H4 (cell line): ENCODE measurements at places on chromosomes 2 and 18. TPM values are rescaled to one million over a fixed set of nuclear protein-coding genes. Genes with fewer than 3 reads are reported as not detected.

GRCh38 chr2:239409976-239410375 lies 9.2 kb upstream of the HDAC4 start:
- no peak for DNase-seq

DNA sequence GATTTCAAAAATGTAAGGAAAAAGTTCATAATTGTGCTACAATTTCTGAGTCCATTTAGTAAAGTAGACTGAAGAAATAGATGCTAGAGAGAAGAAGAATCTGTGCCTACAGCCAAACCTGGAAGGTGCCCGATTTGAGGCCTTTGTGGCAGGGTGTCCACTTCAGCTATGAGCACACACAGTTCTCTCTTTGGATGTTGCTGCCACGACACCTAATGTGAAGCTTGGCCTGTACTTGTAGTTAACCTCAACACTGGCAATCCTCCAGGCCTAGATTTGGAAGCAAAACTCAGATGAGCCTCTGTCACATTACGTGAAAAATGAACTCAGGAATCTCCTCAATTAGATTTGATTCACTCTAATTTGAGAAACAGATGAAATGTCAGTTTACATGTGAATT lies 90.1 kb upstream of the LRP1B start:
- DNase-seq, result peak; percentile 13

- no peak for DNase-seq
Observed at GRCh38 chr2:235951982-235952381, 216.2 kb downstream of the GBX2 start.

- no peak for DNase-seq
Observed at GRCh38 chr2:177726931-177727348, 334.4 kb downstream of the AGPS start.

DNA sequence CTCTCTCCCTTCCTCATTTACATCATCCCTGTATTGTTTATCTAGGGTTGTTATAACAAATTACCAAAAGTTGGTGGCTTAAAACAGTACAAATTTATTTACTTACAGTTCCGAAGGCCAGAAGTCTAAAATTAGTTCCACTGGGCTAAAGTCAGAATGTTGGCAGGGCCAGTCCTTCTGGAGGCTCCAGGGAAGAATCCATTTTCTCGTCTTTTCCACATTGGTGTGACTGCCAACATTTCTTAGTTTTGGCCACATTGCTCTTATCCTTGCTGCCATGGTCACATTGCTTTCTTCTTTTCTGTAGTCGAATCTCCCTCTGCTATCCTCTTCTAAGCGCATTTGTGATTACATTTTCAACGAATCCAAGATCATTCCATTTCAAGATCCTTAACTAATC lies 34.7 kb downstream of the ICOS start:
- no peak for DNase-seq

GRCh38 chr18:9280849-9281248 lies 53.7 kb upstream of the TWSG1 start:
- DNase-seq, result no peak

GRCh38 chr2:9634133-9634532 lies 3.3 kb upstream of the YWHAQ start:
- no peak for DNase-seq

- no peak for DNase-seq
Observed at GRCh38 chr2:220075835-220076234, 448.4 kb downstream of the SLC4A3 start.

GRCh38 chr18:74949611-74950010 lies 259.3 kb downstream of the PTGR3 start:
- no peak for DNase-seq

Gene AKAIN1
- not detected in 2 replicates for total RNA-seq

- no peak for DNase-seq
Observed at GRCh38 chr2:31765078-31765945, 184.6 kb upstream of the SRD5A2 start.

- DNase-seq, result no peak
Observed at GRCh38 chr2:16332681-16333557, 332.7 kb downstream of the CYRIA start.

Gene ANKRD44
- total RNA-seq, result 1.9 and 4.0 TPM in 2 replicates

DNA sequence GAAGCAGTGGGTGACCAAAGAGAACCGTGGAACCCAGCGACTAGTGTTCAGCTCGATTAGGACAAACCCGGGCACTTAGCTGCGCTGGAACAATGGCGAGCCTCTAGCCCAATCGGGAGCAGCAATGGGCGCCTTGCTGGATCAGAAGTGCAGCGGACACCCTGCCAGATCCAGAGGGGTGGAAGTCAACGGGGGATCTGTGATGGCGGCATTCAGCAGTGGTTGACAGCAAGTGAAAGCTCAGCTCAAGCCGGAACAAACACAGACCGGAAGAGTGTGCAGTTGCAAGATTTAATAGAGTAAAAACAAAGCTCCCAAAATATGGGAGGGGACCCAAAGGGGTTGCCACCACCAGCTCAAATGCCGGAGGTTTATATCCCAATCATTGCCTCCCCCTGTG lies 478.7 kb upstream of the REG3G start:
- no peak for DNase-seq

GRCh38 chr2:157326698-157327097 lies 1.1 kb upstream of the ERMN start:
- DNase-seq, result no peak

GRCh38 chr18:23550898-23551297 lies 35.4 kb downstream of the NPC1 start:
- DNase-seq, result no peak

GRCh38 chr2:74429487-74430451 lies 8.2 kb downstream of the WDR54 start:
- no peak for DNase-seq

- DNase-seq, result no peak
Observed at GRCh38 chr2:74227646-74228045, 29.2 kb downstream of the MTHFD2 start.
